NCI-H2171 (cell line): ENCODE measurements at places on chromosomes 7 and 10.
A peak's percentile ranks its signal among the peaks of the same experiment; 100 is the strongest.

DNA sequence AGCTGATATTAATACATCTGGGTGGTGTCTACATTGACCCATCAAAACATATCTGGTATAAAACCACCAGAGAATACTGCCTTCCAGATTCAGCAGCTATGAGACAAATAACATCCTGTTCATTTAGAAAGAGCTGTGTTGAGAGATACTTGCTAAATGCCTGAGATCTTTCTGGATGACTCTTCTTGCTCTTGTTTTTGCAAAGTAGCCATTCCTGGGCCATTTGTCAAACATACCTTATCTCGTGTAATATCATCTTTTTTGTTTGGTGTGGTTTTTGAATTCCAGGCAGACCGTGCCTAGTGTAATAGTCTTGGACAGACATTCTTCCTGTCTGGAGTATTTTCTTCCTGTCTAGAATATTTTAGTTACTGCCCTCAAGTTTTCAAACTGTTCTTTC is 74.7 kb upstream of the PRR15 start:
- DNase-seq: no peak

DNA sequence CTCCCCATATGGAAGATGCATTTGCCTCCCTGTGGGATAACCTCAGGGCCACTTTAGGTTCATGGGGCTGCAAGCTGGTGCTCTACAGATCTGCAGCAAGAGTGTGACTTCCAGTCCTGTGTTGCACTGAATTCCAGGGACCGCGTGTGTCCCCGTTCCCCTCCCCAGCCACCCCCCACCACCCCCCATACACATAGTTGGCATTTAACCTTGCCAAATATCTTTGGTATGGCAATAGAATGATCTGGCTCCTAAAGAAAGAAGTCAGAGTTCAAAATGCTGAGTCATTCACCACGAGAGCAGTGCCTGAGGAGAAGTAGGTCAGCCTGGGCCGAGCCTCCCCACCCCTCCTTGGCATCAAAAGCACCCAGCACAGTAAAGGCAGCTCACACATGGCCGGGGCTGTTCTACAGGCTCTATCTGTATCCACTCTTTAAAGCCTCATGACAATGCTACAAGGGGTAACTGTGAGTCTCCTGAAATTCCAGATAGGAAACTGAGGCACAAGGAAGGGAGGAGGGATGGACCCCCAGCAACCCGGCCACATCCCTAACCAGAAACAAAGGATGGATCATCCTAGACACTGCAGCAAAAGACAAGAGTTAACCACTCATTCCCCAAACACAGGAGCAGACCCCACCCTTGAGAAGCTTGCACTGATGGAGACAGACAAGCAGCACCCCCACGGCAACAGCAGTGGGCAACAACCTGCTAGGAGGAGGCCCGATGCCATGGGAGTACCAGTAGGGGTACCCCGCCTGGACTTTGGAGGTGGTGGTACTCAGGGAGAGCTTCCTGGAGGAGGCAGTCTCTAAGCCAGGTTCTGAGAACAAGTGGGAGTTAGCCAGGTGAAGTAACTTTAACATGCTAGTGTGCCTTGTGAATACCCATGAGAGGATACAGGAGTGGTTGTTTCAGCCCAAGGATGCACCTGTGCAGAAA is 70.3 kb upstream of the NANOS1 start:
- DNase-seq: no peak

DNA sequence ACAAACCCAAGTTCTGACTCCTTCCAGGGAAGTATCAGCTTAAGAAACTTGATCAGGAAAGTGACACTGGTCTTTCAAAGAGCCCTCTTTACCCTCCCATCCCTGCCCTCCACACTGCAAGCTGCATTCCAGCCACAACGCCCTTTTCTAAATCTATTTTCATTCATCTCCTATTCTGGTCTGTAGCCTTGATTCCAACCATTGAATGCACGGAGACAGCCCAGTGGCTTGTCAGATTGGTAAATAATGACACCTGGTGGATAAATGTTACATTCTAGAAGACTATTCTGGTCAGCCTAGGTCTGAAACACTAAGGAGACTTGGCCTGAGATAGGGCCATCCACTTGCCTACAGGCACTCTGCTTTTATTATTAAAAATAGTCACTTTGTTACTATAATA is 20.9 kb downstream of the MORN4 start:
- DNase-seq: peak; percentile 2

DNA sequence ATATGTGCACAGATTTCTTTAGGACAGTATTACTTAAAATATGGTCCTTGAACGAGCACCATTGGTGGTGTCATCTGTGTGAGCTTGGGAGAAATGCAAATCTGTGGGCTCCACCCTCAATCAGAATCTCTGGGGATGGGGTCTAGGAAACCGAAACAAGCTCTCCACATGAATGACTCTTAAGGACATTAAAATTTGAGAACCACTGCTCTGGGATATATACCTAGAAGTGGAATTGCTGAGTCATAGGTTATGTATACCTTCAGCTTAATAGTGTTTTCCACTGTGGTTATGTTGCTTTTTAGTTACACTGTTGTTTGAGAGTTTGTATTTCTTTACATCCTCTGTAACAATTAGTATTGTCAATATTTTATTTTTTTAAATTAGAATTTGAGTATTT is 24.0 kb downstream of the ZNRF2 start:
- peak; percentile 41 for DNase-seq

DNA sequence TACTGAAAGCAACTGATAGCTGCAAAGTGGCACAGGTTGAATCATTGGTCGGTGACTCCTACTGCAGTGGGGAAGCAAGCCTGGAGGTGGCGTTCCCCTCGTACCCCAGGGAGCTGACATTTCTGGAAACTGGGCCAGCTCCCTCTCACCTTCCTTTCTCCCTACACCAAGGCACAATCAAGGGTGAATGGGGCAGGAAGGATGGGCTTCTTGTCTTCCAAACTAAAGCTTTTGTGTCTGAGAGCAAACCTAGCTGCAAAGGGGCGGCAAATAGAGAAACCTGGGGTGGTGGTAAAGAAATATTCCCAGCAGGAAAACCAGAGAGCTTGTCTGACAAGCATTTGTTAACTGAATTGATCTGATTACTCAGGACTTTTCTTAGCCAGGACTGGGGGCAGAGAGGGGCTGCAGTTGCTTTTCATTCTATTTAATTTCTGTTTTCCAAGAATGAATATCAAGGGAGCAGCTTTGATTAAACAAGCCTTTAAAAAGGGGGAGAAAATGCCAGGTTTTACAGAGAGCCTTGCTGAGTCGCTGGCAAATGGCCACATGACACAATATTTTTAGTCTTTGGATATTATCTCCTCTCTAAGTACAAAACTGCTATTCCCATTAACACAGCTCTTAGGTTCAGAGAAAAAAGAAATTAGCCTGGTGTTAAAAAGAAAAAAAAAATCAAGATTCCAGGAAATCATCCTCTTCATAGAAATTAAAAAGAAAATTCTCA is 27.8 kb downstream of the CDHR3 start:
- DNase-seq: no peak

- no peak for DNase-seq
These were observed 866 bp downstream of the CNOT4 start for GRCh38 chr7:135508883-135509588.

GRCh38 chr7:10797157-10797556 is 176.5 kb upstream of the PHF14 start:
- no peak for DNase-seq

- no peak for DNase-seq
These were observed 34.5 kb upstream of the RHOBTB1 start for GRCh38 chr10:60978287-60979115.

GRCh38 chr7:110975486-110975885 is 115.4 kb upstream of the LRRN3 start:
- no peak for DNase-seq

GRCh38 chr7:93262535-93262934 is 30.4 kb downstream of the VPS50 start:
- DNase-seq: no peak

- DNase-seq: no peak
These were observed 70.7 kb downstream of the ZNF92 start for GRCh38 chr7:65444205-65444842.

DNA sequence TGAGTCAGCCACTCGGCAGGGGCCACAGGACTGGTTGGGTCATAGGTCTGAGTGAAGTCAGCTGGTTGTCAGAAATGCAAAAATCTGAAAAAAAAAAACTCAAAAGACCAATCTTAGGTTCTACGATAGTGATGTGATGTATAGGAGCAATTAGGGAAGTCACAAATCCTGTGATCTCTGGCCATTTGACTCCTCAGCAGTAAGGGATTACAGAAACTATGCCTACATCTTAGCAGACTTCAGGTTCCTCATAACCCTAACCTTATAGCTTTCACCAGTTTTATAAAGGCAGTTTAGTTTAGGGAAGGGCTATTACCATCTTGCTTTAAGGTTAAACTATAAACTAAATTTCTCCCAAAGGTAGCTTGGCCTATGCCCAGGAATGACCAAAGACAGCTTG is 163.1 kb upstream of the HGF start:
- DNase-seq: no peak

GRCh38 chr7:114439581-114439980 is 25.0 kb downstream of the FOXP2 start:
- no peak for DNase-seq

GRCh38 chr7:25028370-25029021 is 48.5 kb upstream of the OSBPL3 start:
- DNase-seq: peak; percentile 5

GRCh38 chr10:53361936-53362335 is 589.4 kb upstream of the MBL2 start:
- no peak for DNase-seq

DNA sequence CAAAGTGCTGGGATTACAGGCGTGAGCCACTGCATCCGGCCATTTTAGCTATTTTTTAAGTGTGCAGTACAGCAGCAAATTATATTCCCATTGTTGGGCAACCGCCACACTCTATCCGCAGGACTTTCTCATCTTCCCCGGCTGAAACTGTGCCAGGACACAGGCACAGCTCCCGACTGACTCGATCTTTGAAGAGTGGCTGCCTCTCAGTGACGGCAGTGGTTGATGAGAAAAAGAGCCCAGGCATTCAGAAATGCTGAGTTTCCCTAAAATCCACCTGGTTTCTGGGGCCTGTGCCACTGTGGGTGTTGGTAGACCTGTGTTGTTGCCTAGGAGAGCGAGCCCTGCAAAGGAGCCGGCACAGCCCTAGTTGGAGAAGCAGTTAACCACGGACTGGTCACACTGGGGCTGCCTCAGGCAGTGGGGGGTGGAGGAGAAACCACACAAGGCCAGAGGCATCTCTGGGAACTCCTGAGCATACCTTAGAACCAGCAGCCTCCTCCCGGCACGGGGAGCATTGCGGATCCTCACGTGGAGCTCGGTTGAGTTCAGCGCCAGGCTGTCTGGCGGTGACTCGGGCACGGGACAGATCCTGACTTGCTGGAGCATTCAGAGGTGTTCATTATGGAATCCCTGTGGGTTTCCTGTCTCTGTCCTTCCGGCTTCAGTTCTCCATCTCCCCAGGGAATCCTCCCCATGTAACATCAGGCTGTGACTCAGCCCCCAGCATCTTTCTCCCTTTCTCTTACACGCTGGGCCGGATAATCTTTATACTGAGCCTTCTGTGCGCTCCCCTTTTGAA is 16.2 kb downstream of the PFKFB3 start:
- DNase-seq: peak; percentile 36

DNA sequence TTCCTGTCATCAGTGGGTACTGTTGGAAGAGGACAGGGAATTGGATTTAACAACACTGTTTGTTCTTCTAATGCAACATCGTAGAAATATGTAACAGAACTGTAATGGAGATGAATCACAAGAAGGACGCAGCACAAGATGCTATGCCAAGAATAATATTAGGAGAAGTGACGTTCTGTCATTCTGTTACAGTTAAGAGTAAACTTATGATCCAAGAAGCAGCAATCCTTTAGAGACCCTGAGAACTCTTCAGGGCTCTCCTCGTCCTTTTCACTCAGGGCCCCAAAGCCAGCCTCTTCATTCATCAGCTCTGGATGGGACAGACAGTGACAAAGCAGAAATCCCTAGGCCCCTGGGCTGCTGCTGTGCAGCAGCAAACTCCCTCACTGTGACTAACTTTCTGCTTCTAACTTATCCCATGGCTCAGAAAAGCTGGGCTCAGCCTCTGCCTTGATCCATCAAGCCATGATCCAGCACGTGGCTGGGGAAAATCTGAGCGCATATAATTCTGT is 8.7 kb upstream of the IL6 start:
- DNase-seq: no peak

GRCh38 chr7:95470452-95470851 is 15.3 kb upstream of the ASB4 start:
- no peak for DNase-seq

DNA sequence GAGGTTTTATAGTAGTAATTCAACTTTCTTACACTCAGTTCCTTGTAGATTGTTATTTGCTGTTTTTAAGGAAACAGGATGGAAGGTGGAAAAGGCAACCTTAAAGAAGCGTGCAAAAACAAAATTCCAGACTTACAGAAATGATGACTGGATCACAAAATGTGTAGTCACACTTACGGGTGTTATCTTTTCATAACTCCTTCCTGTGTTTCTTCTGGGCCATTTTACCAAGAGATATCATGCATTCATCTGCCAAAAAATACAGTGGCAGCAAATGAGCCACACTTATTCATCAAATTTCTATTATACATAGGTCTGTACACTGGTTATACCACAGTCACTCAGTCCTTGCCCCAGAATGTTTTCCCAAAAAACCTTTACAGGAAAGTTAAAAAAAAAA is 94.3 kb upstream of the IL6 start:
- no peak for DNase-seq

DNA sequence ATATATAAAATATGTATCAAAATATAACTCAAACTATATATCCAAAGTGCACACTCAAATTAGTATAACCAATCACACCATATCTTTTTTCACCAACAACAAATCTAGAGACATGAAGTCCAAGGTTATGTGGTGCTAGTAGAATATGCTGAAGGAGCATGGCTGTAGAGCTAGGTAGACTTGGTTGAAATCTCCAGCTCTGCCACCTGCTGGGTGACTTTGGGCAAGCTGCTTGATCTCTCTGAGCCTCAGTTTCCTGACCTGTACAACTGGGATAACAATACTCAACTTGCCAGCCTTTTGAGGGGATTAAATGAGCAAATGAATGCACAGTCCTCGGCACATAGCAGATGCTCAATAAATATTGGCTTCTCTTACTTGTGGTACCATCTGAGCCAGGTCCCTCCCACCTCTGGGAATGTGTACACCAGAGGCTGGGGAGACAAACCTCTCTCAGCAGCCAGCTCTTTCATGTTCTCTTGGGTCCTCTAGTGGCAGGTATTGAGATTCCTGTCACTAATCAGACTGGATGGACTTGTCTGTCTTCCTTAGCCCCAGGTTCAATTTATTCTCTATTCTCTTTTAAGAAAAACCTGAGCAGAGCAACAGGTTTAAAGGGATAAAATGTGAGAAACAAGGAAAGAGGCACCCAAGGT is 94.3 kb upstream of the PDE1C start:
- DNase-seq: peak; percentile 17

GRCh38 chr7:28986765-28987110 is 28.6 kb upstream of the TRIL start:
- DNase-seq: no peak

DNA sequence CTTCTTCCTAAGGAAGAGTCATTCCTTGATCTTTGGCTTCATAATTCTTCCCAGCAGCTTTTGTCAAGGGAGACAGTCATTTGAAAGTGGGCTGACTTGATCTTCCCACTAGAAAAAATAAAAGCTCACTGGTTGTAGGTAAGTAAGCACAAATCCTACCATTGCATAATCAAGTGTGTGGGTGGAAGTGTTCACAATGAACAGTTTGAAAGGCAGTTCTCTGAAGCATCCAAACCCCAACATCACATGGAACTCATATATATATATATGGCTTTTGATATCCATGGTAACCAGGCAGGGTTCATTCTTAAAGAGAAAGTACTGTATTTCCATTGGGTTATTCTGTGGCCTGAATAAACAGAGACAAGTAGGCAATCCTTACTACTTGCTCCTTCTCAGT is 51.6 kb downstream of the ARMH3 start:
- no peak for DNase-seq

GRCh38 chr10:114990991-114991390 is 53.0 kb downstream of the TRUB1 start:
- DNase-seq: no peak
